A549 treated with dexamethasone at 1 μM for 4 hours (cell line): ENCODE measurements at places on chromosomes 2 and 18. TPM values are rescaled to one million over a fixed set of nuclear protein-coding genes. Genes with fewer than 3 reads are reported as not detected.

CD28 gene
- total RNA-seq, result not detected in 5 replicates

KLHL41 gene
- total RNA-seq, result 0.11 to 0.21 TPM (median 0.16 TPM) in 5 replicates

CCDC148 gene
- 0.14 to 0.35 TPM (median 0.28 TPM) in 5 replicates for total RNA-seq

ARPC2 gene
- 291 to 312 TPM (median 310 TPM) in 5 replicates for total RNA-seq

DIPK1C gene
- 0.02 TPM in 1 of 5 replicates, not detected in the others for total RNA-seq

HRH4 gene
- total RNA-seq, result not detected in 5 replicates

AGFG1 gene
- 95.4 to 139 TPM (median 129 TPM) in 5 replicates for total RNA-seq

ARMC9 gene
- 13.2 to 15.7 TPM (median 14.6 TPM) in 5 replicates for total RNA-seq

MOGAT1 gene
- not detected in 5 replicates for total RNA-seq

CXCR1 gene
- total RNA-seq, result not detected in 5 replicates

RPS27A gene
- total RNA-seq, result 2,153 to 3,524 TPM (median 2,228 TPM) in 5 replicates

TMEM163 gene
- total RNA-seq, result 0.06 to 0.09 TPM (median 0.07 TPM) in 4 of 5 replicates, not detected in the other

KLHL29 gene
- total RNA-seq, result 4.7 to 9.1 TPM (median 7.9 TPM) in 5 replicates

TNS1 gene
- 10.7 to 28.4 TPM (median 17.4 TPM) in 5 replicates for total RNA-seq

FSIP2 gene
- 0.02 TPM in 1 of 5 replicates, not detected in the others for total RNA-seq

CCL20 gene
- 3.0 to 6.9 TPM (median 3.9 TPM) in 5 replicates for total RNA-seq
